ENCODE measurements at places on chromosomes 12 and 14. TPM values are rescaled to one million over a fixed set of nuclear protein-coding genes. Genes with fewer than 3 reads are reported as not detected.

DNA sequence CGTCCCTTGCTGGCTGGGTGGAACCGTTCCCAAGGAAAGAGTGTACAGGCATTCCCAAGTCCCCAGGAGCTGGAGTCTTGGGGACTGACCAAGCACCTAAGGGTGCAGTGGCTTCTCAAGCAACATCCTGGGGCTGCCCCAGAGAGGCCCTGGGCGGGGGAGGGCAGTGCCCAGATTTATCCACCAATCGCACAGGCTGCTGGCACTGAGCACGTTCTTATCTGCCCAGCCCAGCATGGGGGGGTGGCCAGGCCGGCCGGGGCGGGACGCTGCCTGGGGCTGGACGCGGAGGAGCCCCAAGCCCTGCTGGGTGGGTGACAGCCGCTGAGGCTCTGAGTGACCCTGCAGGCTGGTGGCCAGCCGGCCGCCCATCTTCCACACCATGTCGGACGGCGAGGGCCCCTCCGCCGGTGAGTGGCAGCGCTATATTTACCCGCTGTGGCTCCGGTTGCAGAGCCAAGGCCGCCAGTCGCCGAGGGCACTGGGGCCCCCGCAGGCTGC is 53.4 kb downstream of the CYP46A1 start:
- peak; percentile 84 for DNase-seq

DNA sequence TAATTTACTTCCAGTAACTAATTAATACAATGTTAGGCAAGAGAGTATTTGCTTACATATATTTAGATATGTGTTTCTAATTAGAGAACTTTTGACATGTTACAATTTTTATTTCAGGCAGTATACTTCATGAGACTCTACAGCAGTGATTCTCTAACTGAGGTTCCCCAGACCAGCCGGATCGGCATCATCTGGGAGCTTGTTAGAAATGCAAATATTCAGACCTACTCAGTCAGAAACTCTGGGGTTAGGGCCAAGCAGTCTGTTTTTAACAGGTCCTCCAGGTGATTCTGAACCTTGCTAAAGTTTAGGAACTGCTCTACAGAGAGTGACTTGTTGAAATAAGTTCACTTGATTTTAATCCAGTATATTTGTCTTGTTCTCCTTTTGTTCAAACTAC is 46.5 kb downstream of the ARID2 start:
- no peak for DNase-seq

- DNase-seq = no peak
These were observed 14.4 kb downstream of the DDX54 start for GRCh38 chr12:113170926-113171325.

The ASB2 gene
- 166 TPM for total RNA-seq

- DNase-seq = no peak
These were observed 14.4 kb downstream of the ACADS start for GRCh38 chr12:120739821-120740613.

DNA sequence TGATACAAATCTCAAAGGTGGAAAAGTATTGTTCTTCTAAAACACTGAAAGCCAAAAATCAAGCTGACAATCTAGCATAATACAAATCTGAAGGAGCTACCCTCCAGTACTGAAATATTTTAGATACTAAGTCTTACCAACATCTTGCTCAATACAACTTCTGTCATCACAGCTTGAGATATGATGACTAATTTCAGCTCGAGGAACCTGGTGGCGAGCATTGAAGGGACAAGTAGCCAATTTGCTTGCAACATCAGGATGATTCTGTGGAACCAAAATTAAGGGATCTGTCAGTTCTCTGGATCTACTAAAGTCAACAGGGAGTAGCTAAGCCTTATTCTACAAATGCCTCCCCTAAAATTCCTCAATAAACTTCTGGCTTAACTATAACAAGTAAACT is 10.4 kb downstream of the GTSF1 start:
- DNase-seq = peak; percentile 41

The USP15 gene
- total RNA-seq = 60.6 TPM

DNA sequence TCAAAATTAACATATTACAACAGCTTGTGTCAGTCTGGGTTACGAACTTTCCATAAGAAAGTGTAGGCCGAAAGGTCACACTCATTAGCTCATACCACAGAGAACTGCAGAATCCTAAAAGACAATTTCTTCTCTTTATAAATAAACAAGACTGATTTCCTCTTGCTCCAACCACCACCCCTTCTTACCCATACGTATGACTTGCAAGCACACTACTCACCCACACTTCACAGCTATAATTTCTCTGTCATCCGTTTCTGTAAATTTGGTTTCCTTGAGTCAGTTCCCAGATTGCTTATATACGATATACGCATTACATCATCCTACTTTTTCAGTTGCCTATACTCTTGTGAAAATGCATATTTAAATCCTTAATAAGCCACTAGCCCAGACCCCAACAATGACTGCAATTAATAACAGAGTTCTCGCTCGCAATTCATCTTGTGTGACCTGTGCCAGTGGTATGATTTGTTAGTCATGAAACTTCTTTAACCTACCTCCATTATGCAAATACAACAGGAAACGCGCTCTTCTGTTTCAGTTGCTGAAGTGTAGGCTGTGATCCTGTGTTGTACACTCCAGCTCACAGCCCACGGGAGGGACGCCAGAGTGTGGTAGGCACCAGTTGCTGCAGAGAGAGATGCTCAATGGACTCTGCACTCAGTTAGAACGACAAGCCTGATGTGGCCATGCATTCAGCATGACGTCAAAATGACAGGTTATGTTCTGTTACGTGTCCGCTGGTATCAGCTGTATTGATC is 417.6 kb downstream of the PDZRN4 start:
- DNase-seq = no peak

The KRT78 gene
- total RNA-seq = not detected

The COL2A1 gene
- total RNA-seq = not detected

DNA sequence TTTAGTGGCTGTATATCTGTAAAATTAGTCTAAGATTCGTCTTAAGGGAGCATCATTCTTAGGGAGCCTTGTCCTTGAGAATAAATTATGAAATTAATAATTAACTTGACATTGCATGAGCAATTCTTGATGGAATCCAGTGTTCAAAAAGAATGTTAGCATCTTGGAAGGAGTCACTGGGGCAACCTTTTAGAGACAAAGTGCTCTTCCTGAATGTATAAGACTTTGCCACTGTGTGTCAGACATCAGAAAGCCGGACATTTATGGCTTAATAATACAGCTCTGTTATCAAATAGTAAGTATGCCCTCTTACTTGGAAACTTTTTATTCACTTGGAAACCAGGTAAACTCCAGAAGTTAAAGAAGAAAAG is 83.3 kb downstream of the CCER1 start:
- no peak for DNase-seq

The LRRIQ1 gene
- total RNA-seq = 0.72 TPM

DNA sequence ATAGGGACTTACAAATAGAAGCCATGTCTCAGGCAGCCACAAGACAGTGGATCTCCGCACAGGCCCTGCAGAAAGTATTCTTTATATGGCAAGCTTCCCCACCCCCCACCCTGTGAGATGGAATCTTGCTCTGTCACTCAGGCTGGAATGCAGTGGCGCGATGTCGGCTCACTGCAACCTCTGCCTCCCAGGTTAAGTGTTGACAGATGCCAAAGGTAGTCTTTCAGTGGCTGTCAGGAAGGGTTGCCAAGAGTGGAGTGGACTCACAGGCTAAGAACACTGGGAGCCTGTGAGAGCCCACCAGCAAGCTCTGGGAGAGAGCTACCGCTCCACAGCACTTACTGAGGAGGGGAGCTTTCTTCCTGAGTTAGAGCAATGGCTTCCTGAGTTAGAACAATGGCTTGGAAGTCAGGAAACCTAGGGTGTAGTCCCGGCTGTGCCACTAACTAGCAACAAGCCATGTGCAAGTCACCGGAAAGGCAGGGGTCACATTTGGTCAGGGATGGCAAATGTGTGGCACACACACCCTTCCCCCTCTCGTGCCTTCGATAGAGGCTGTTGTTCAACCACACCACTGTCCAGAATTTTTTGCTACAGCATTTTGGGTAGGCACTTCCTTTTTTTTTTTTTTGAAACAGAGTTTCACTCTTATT is 2.6 kb downstream of the RNASE1 start:
- DNase-seq = peak; percentile 75

The ADCK1 gene
- total RNA-seq = 6.0 TPM

The MYH6 gene
- total RNA-seq = 1,271 TPM

- DNase-seq = no peak
These were observed 144.7 kb upstream of the BTG1 start for GRCh38 chr12:92290350-92290695.

DNA sequence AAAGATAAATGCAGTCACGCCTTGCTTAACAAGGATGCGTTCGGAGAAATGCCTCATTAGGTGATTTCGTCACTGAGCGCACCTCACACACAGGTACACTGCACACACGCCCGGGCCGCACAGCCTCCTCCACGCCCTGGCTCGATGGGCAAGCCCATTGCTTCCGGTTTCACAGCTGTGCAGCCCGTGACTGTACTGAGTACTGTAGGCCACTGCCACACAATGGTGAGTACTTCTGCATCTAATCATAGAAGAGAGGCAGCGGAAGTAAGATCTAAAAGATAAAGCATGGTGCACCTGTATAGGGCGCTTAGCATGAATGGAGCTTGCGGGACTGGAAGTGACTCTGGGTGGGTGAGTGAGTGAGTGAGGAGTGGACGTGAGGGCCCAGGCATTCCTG is 4.3 kb downstream of the RIMBP2 start:
- DNase-seq = no peak

The STYK1 gene
- not detected for total RNA-seq

GRCh38 chr14:37262649-37263048 is 64.9 kb downstream of the MIPOL1 start:
- no peak for DNase-seq

The ITGA7 gene
- total RNA-seq = 308 TPM

DNA sequence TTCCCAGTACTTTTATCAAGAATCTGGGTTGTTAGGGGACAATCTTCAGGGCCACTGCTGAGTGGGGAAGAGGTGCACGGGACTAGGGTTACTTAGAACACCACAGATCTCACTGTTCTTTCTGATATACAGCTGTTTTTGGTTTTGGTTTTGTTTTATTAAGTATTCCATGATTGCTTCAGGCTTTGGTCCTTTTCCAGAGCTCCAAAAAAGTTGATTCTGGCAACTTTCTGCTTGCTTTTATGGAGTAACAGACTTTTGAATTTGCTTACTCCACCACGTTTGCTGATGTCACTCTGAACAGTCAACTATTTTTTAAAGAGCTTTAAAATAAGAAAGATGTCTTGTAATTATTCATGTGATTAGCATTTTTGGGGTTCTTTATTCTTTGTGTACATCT is 368.1 kb upstream of the FOXG1 start:
- no peak for DNase-seq

The HPD gene
- 1.7 TPM for total RNA-seq

The PPP1R1A gene
- total RNA-seq = 60.9 TPM

- no peak for DNase-seq
These were observed 8.5 kb upstream of the FKBP11 start for GRCh38 chr12:48933664-48934311.

- no peak for DNase-seq
These were observed 677 bp downstream of the NOS1 start for GRCh38 chr12:117360551-117361346.

DNA sequence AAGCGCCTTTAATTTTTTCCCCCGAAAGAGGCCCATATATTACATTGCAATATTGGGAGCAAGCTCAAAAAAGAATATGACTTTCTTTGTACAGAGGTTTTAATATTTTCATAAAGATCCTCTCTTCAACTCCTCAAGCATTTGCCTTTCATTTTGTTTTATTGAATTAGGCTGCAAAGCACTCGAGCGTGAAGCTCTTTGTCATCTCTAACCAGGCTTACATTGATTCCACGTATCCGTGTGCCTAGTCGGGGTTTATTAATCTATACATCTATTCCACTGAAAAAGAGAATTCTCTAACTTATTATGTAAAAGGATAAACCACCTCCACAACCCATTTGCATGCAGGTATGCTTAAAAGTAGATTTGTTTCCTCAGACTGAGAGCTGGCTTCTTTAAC is 234.8 kb upstream of the TMPO start:
- no peak for DNase-seq

DNA sequence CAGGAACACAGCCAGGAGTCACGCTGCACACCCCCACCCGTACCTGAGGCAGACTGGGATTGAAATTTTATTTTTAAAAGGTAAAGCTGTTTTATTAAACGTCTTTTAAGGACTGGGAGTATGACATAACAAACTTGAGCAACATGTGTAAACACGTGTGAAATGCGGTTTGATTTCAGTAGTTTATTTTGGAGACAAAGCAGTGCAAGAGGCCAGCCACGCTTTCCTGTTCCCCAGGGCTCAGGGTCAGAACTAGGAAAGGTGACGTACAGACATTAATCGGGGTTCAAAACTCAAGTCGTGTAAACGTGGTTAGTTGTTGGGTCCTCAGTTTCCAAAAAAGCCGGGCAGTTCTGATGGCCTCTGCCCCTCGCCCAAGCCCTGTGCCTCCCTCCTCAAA is 16.7 kb downstream of the CHGA start:
- DNase-seq = no peak

DNA sequence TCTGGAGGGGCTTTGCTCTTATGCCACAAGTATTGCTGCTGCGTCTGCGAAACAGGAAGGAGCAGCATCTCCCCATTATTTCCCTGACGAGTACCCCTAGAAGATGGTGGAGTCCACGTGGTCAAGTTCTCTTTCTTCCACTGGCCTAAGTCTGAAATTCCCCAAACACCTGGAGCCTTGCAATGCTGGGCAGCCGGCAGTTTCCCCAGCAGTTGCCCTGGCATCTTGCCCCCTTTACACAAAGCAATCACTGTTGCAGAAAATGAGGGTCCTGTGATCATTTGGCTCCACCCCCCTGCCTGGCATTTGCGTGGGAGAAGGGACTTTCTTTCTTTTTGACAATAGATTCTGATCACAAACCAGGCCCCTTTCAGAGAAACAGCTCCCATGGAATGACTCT is 56.9 kb downstream of the FOS start:
- no peak for DNase-seq

The KIF5A gene
- total RNA-seq = not detected

GRCh38 chr12:126157575-126157966 is 1092.3 kb downstream of the AACS start:
- DNase-seq = no peak

DNA sequence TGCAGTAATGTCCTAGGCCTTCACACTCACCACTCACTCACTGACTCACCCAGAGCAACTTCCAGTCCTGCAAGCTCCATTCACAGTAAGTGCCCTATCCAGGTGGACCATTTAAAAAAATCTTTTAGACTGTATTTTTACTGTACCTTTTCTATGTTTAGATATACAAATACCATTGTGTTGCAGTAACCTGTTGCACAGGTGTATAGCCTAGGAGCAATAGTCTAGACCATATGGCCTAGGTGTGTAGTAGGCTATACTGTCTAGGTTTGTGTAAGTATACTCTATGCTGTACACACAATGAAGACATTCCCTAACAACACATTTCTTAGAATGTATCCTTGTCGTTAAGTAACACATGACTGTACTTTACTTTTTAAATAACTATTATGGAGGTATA is 17.2 kb downstream of the CYP46A1 start:
- no peak for DNase-seq

Measured in heart left ventricle (tissue), 16 donors.